Muscle of back (tissue), 13 donors: ENCODE measurements at places on chromosomes 5 and 9.

GRCh38 chr5:109929376-109929775 is 239.6 kb downstream of the MAN2A1 start:
- DNase-seq = no peak

DNA sequence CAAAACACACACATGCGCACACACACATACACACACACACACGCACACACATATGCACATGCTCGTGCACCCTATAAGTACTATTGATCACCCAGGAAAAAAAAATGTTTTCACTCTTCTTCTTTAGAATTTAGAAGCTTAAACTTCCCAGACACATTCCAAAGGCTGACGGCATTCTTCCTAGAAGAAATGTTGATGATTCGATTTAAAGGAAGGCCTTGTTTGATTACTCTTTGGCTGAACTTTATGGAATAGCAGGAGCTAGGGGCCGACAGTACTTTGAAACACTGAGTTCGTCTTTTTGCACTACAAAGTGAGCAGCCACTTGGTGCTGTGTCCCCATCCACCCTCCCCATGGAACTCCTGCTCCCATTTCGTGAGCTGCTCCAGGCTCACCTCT is 113.2 kb downstream of the EGFLAM start:
- DNase-seq = no peak

GRCh38 chr5:16558984-16559629 is 57.7 kb downstream of the RETREG1 start:
- DNase-seq = no peak

DNA sequence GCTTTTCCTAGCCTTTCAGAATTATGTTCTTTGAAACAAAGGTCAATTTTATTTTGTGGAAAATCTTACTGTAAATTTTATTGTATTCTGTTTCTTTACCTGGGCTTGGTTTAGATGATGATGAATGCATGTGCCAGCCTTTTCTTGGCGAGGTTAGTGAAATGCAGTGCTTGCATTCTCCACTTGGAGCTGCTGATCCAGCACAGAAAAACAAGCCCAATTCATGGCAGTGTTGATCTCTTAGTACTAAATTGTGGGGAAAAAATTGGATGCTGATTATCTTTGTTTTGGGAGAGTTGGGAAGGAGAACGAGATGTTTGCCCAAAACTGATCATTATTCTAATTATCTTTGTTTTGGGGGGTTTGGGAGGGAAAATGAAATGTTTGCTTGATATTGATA is 3.7 kb downstream of the HABP4 start:
- DNase-seq = no peak

DNA sequence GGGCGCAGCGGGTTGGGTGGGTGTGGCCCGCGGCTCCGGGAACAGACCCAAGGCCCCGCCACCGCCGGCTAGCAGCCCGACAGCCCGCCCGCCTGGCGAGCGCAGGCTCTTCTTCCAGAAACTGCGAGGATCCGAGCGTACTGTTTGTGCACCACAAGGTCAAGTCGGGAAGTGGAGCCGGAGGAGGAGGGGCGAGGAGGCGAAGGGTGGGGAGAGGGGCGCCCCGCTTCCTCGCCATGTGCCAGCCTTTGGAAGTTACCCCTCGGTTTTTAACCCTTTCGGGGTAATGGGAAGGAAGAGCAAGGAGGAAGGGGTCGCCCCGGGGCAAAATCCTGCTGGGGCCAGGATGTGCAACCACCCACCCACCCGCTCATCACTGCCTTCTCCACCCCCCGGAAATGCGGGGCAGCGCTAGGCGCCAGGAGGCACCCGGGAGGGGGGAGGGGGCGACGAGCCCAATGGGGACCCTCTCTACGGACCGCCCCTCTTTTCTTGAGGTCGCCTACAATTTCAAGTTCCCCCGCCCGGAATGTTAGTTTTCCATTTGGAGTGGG is 1.1 kb upstream of the JADE2 start:
- no peak for DNase-seq

DNA sequence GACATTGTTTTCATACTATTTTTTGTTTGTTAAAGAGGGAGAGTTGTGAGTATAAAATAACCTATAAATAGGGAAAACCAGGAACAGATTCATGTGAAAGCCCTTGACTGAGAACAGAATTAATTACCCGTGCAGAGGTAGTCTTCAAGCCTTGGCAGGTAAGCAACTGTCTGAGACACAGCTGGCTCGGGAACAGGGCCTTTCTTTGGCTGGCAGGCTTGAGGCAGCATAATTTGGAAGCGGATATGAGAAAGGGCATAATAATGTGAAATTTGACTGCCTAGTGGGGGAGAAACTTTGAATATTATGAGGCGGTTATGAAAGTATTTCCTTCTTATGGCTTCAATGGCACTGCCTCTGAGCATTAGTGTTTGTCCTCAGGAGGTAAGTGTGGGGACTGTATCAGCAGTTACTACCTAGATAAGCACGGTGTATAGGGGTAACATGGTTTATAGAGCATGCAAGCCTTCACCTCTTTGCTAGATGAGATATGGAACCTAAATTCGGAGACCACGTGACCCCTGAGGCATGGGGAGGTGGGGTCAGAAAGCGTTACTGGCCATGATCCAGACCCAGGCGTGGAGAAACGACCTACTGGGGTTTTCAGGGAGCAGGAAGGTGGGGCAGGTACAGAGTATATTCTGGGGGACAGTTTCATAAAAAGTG is 210.2 kb upstream of the GAS1 start:
- no peak for DNase-seq

- DNase-seq = no peak
Measured at GRCh38 chr5:5380298-5380697, 42.2 kb upstream of the ICE1 start.

GRCh38 chr5:42302186-42302585 is 121.1 kb upstream of the GHR start:
- no peak for DNase-seq

DNA sequence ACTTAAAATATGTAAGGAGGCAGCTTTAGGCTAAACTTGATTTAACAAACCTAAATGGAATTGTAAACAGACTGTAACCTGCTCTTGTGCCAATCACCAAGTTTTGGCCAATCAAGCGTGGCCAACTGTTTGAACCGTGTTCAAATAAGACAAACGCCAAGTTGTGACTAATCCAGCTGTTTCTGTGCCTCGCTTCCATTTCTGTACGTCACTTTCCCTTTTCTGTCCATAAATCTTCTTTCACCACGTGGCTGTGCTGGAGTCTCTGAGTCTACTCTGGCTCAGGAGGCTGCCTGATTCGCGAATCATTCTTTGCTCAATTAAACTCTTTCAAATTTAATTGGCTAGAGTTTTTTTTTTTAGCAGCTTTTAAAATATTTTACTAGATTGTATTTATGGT is 71.3 kb downstream of the LIX1 start:
- DNase-seq = peak; percentile 74

GRCh38 chr9:4617752-4618151 is 44.3 kb upstream of the PLPP6 start:
- DNase-seq = no peak

- no peak for DNase-seq
Measured at GRCh38 chr9:83138422-83139135, 75.6 kb upstream of the RASEF start.

- peak; percentile 67 for DNase-seq
Measured at GRCh38 chr5:8057769-8058168, 188.8 kb downstream of the MTRR start.

DNA sequence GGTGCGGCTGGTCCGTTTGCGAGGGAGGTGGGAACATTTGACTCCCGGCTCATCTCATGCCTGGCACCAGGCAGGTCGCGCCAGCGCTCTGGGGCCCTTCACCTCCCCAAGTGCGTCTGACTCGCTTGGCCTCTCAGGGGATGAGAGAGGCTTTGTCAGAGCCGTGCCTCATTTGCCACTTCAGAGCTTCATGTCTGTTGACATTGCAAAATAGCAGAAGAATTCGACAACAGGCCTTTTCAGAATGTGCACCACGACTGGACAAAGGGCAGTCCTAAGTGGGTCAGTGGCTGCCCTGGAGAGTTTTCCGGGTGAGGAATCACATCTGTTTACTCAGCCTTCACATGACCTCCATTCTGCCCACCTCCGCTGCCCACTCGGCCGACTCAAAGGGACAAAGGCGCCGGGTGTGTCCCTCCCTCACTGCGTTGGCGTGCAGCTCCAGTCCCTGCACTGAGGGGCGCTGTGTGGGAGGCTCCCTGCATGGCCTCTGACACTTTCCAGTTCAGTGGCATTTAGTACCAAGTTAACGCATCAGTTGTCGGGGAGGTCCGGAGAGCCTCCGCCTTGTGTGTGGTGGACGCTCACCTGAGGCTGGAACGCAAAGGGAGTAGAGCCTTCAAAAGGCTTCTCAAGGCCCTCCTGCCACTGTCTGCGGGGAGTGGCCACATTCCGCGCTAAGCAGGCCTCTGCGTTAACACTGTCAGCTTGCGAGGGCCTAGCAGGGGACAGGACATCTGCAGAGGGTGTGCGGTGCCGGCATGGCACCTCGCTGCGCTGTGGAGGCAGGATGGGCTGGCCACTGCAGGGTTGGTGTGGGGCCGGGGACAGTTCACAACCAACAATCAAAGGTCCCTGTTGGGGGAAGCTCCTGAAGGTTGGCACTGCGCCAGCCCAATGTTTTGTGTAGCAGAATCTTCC is 171.5 kb downstream of the NXNL2 start:
- DNase-seq = no peak

DNA sequence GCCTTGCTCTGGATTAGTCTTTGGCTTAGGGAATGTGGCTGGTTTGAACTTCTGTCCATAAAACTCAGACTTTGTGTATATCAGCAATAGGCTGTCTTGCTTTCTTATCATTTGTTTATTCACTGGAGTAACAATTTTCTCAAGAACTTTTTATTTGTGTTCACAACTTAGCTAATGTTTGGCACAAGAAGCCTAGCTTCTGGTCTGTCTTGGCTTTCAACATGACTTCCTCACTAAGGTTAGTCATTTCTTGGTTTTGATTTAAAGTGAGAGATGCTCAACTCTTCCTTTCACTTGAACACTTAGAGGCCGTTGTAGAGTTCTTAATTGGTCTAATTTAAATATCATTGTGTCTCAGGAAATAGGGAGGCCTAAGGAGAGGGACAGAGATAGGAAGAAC is 4.9 kb downstream of the FBXO38 start:
- no peak for DNase-seq

DNA sequence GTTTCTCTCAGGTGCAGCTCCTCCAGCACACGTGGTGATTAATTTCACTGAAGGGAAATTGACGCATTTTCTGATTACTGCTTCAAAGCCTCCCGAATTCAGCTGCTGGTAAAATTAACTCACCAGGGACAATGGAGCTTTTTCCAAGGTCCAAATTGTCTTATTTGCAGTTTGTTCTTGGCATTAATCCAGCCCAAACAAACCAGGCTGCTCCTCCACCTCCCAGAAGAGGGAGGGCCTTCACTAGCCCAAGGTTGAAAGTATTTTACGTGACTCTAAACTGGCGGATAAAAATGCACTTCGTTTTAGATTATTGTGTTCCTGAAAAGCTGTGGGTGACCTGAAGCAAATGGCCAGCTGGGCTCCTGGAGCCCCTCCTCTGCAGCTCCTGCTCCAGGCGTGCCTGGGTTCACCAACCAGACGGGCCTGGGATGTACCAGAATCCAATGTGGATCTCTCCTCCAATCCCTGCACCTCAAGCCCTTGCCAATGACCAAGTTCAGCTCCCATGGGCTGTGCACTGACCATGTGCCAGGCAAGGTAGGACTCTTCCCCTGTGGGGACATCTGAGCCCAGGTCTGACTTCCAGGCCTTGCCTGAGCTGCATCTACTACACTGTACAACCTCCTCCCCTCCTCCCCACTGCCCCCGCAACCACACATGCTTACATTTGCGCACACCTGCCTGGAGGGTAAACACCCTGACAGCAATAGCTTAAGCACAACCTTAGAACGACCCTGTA is 193.4 kb downstream of the CDK5RAP2 start:
- peak; percentile 32 for DNase-seq

DNA sequence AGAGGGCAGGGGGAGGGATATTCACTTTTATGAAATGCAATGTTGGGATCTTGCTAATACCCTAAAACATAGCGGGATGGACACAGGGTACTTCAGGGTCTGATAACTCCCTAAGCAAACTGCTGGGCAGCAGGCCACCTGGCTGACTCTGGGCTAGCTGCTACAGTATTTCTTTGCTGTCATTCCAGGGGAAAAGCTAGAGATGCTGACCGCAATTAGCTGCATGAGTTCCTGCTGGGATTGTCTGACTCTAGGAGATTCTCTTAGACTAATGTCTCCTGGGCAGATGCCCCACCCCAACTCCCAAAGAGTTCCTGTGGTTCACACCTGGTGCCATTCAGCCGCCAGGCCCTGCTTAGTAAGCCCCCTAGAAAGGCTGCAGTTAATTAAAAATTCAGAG is 69.9 kb downstream of the PSAT1 start:
- peak; percentile 18 for DNase-seq

- no peak for DNase-seq
Measured at GRCh38 chr5:6703806-6704205, 9.4 kb upstream of the TENT4A start.

DNA sequence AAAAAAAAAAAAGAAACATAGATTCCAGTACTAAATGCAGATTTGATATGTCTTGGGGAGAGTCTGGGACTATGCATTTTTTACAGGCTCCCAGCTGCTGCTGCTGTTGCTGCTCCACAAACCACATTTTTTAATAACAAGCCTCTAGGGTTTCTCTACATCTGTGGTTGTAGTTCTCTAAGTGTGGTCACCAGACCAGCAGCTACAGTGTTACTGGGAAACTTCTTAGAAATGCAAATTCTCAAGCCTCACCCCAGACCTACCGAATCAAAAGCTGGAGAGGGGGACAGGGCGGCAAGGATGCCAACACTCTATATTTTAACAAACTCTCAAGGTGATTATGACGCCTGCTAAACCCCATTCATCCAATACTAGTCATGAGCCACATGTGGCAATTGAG is 293.4 kb upstream of the PTGER4 start:
- no peak for DNase-seq

GRCh38 chr9:29556317-29556716 is 1983.0 kb upstream of the C9orf72 start:
- DNase-seq = peak; percentile 55

DNA sequence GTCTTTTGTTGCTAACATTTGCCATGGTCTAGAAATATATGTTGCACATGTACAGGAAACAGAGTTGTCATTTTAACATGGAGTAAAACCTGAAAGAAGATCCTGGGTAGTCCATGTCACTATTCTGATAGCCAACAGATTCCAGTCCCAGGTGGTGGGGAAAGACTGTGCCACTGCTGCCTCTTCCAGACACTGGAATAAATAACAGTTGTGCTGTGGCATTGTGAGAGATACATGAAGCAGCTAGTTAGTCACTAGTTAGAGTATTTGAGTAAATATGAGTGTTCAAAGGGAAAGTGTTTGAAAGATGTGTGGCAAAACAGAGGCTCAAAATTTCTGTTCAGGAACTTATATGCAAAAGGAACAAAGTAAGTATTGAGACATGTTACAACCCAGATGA is 1408.3 kb downstream of the EFNA5 start:
- DNase-seq = no peak
